GDM1 (cell line): ENCODE measurements at places on chromosomes 4 and X.

- DNase-seq, result no peak
Observed at GRCh38 chr4:152771741-152772533, 7.6 kb downstream of the TIGD4 start.

DNA sequence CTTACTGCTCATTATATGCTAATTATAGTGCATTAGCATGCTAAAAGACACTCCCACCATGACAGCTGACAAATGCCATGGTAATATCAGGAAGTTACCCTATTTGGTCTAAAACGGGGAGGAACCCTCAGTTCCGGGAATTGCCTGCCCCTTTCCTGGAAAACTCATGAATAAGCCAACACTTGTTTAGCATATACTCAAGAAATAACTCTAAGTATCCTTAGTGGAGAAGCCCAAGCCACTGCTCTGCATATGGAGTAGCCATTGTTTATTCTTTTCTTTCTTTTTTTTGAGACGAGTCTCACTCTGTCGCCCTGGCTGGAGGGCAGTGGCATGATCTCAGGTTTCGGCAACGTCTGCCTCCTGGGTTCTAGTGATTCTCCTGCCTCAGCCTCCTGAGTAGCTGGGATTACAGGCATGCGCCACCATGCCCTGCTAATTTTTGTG, 15.5 kb downstream of the NUDT6 start:
- no peak for DNase-seq

- DNase-seq, result no peak
Observed at GRCh38 chrX:124005228-124005627, 43.7 kb downstream of the STAG2 start.

GRCh38 chrX:48736303-48736702, 25.2 kb upstream of the GLOD5 start:
- DNase-seq, result no peak

DNA sequence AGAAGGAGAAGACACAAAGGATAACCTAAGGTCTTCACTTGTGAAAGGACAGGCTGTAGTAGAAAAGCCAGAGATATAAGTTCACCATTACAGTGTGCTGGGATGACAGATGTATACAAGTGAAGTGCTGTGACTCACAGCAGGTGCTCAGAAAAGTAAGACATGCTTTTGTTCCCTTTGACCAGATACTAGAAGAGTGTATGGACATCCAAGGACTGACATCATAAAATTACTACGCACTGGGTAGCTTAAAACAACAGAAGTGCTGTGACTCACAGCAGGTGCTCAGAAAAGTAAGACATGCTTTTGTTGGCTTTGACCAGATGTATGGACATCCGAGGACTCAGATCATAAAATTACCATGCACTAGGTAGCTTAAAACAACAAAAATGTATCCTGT, 61.6 kb upstream of the BTC start:
- DNase-seq, result no peak

GRCh38 chr4:21845663-21846062, 102.9 kb downstream of the KCNIP4 start:
- DNase-seq, result no peak

- peak; percentile 23 for DNase-seq
Observed at GRCh38 chr4:55947254-55947882, 1.4 kb upstream of the CEP135 start.

DNA sequence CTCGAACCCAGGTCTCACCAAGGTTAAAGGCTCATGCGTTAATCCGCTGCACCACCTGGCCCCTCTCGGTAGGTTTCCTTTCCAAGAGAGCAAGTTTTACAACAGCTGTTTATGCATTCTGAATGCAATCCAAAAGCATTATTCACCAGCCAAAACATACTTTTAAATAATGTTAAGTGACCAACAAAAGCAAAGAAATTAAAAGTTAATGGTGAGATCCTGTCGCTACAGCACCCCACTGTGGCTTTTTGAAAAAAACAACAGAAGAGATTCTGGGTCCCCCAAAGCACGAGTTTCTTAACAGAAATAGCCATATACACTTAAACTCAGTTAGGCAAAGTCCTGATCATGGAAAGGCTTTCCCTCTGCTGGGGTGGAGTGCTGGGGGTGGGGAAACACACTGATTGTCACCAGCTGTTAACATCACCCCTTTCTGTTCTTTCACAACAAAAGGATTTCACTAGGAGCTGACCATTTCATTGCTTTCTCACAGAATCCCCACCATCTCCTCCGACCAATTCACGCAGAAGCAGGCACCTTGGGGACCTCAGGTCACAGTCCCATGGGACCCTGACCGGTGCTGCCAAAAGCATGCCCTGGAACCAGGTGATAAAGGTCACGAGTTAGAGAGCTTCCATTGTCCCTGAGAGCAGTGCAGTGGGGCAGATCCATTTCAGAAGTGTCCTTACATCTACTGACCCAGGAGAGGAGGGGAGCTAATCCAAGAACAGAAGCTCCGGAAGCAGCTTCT, 51.2 kb downstream of the ZNF827 start:
- DNase-seq, result no peak

GRCh38 chr4:72390409-72390808, 178.6 kb downstream of the ADAMTS3 start:
- no peak for DNase-seq

GRCh38 chr4:42458657-42459056, 61.4 kb downstream of the SHISA3 start:
- no peak for DNase-seq

DNA sequence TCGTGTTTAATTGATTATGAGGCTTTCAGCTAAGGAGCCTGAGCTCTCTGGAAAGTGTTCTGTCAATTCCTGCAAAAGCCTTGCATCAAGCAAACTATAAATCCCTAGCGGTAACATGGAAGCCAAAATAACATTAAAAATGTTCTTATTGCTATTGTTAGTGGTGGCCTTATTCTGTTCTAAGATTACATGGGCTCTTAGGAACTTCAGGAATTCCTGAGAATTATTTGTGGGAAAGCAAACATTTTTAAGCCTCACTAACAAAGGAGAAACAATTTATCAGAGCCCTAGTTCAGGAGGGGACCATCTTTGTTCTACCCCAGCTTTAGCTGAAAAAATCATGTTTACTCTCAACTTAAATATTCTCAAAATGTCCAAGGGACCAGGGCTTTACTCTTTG, 119.6 kb downstream of the PAPSS1 start:
- no peak for DNase-seq

GRCh38 chr4:26522478-26522877, 32.2 kb upstream of the CCKAR start:
- DNase-seq, result no peak
